Motor neuron (in vitro differentiated cells): ENCODE measurements at places on chromosomes 6 and 20. TPM values are rescaled to one million over a fixed set of nuclear protein-coding genes. Genes with fewer than 3 reads are reported as not detected.

TRPC4AP gene
- 65.1 and 71.7 TPM in 2 replicates for total RNA-seq

OR2H2 gene
- 0.50 and 0.55 TPM in 2 replicates for total RNA-seq

PDSS2 gene
- 12.0 and 12.3 TPM in 2 replicates for total RNA-seq

TP53TG5 gene
- total RNA-seq, result 1.5 and 2.6 TPM in 2 replicates

KHDC1L gene
- not detected in 2 replicates for total RNA-seq

RSPO4 gene
- 0.22 and 0.31 TPM in 2 replicates for total RNA-seq

PSORS1C2 gene
- 0.71 and 0.92 TPM in 2 replicates for total RNA-seq

MRPL2 gene
- 32.8 and 34.6 TPM in 2 replicates for total RNA-seq

GRCh38 chr20:41276317-41276751 lies 41.2 kb downstream of the ZHX3 start:
- ATAC-seq, result no peak

DNA sequence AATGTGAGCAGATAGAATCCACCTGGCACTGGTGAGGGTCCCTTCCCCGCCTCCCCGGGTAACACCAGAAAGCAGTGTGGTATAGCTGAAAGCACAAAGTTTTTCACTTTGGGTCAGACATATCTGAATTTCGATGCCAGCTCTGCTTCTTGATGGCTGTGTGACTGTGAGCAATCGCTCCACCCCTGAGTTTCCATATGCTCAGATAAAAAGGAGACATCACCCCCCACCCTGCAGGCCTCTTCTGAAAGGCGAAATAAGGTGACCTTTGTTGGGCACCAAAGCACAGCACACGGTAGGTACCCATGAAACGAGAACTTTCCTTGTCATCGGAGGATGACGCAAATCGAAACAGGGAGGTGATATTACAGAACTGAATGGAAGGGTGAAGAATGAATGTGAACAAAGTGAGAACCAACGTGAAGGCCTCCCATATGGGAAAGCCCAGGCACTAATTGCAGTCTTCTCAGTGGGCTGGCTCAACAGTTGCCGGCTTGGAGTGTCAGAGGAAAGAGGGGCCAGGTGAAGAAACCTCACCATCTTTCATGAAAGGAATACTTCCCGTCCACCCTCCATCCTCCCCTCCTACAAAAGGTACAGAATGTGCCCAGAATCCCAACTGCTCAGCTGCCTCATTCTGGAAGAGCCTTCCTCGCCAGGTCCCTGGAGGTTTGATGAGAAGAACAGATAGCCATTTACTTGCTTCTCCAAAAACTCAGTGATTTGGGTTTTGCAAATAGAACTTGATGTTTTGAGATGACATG lies 61.8 kb downstream of the NFATC2 start:
- ATAC-seq, result no peak

- peak; percentile 62 for ATAC-seq
Observed at GRCh38 chr6:124961777-124962638, at the start of gene RNF217. Gene RNF217 (plus strand): TSS chr6:124962437. CDS start chr6:124962545, 108 bp downstream.

DNA sequence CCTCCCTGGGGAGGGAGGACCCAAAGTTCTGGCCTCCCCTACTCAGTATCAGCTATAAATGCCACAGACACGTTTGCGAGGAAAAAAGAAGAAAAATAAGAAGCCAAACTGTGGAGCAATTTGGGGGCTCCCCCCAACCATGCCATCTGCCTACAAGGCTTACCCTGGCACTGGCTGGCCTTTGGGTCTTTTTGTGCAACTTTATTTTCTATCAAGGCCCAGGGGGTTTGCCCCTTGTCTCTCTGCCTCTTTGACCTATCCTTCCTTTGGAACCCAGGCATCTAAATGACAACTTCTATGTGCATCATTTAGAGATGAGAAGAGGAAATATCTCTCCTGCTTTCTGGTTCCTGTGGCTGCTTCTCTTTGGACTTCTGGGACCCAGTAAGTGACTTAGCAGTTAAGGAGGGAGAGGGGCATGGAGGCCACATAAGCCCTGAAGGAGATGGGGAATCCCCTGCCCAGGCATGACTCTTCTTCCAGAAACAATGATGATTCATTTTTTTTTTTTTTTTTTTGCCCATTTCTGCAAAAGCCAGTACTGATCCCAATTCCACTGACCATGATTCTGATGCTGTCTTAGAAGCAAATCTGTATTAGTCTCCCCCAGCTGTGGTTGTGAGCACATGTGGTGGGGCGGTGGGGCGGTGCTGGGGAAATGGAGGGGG lies at the start of gene MUC22:
Gene MUC22 (plus strand): TSS at position 82 of the 668 bp plus-strand sequence. CDS start 233 bp downstream, at position 315.
- ATAC-seq, result no peak

GRCh38 chr6:10434235-10434634 lies 19.4 kb upstream of the TFAP2A start:
- no peak for ATAC-seq

- ATAC-seq, result no peak
Observed at GRCh38 chr20:61308477-61308774, 56.4 kb downstream of the CDH4 start.

DNA sequence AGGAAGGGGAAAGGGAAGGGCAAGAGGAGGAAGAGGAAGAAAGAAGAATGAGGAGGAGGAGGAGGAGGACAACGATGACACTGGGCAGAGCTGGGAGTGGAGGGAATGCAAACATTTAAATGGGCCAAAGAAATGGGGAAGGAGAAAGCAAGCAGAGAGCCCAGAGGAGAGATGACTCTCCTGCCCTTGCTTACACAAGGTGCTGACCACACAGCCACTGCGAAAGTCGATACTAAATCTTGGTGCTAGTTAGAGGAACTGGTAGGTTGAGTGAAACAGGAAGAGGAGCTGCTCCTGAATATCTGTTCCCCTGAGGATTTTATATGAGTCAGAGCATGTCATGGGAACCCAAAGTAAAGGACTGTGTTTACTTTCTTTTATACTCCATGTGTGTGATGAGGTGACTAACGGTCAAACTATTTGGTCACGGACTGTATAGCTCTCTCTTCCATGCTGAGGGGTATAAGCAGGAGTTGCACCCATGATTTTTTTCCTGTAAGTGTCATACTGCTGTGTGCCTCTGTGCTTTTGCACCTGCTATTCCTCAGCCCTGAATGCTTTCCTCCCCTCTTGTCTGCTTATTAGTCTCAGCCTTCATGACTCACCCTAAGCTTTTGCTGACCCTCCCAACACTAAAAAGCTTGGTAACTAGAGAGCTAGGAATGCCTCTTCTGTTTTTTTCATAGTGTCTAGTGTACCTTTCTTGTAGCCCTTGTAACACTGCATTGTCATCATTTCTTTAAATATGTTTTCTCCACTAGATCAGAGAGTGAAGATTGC lies 9.5 kb upstream of the PAQR8 start:
- ATAC-seq, result peak; percentile 95

DNA sequence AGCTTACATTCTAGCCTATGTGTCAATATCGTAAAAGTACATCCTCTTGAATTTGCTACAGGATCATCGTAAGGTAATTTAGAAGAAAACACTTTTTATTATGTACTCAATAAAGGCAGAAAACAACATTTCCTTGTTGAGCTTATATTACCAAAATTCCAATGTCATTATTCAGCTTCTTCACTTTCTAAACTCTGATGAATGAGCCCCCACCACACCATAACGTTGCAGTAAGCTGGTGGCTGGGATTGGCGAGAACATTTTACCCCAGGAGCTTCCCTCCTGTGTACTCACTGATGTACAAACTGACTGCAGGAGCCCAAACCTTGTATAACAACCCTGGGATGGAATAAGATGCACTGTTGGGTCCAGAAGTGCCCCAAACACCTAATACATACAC lies 238.1 kb upstream of the MARCKS start:
- no peak for ATAC-seq

- no peak for ATAC-seq
Observed at GRCh38 chr6:166025149-166025898, 142.3 kb downstream of the TBXT start.

DNA sequence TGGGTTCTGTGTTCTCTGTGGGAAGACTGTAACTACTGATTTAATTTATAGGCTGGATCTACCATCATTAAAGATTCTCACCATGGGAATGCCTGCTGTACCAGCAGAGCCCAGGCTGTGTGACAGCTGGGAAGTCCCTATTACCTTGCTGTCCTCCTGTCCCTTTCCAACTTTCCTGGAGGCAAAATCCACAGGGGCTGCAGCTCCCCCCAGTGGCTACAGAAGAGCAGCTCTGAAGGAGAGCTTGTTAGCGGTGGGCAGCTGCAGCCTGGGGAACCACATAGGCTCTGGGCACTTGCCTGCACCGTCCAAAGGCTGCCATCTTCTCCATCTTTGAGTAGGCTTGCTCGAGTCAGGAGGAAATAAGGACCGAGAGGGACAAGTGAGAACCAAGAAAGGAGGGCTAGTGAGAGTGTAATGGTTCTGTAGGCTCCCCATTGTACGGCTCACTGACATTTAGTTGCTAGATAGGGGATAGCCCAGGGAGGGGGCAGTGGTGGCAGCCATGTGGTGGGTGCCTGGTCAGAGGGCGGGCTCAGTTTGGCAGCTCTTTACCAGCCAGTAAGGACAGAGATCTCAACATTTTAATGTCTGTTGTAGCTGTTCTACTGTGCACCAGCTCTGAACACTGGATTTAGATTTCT lies 155.1 kb upstream of the MLIP start:
- peak; percentile 99 for ATAC-seq

GRCh38 chr20:59040667-59041066 lies 1.9 kb downstream of the PRELID3B start:
- ATAC-seq, result no peak

GRCh38 chr6:163741743-163742363 lies 327.3 kb downstream of the QKI start:
- no peak for ATAC-seq

- no peak for ATAC-seq
Observed at GRCh38 chr6:31718265-31718664, 3.1 kb downstream of the LY6G6D start.

DNA sequence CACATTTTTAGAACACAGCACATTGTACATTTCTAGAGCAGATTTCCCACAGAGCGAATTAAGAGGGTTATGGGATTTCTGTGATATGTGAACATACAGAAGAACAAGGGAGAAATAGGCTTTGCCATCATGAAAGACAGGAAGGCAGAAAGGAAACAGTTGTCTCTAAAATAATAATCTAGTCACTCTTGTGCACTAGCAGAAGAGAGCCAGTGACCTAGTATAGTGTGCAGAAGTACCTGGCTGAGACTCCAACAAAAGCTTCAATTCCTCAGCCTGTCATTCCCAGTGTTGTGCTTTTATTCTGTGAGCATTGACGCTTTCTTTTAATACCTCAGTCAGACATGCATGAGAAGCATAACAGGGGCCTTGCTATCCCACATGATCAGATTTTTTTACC lies 17.8 kb upstream of the DCBLD1 start:
- no peak for ATAC-seq

GRCh38 chr20:36836591-36837269 lies 39.2 kb upstream of the TLDC2 start:
- ATAC-seq, result no peak

- ATAC-seq, result no peak
Observed at GRCh38 chr6:127497410-127497809, 21.7 kb downstream of the MTCL3 start.

DNA sequence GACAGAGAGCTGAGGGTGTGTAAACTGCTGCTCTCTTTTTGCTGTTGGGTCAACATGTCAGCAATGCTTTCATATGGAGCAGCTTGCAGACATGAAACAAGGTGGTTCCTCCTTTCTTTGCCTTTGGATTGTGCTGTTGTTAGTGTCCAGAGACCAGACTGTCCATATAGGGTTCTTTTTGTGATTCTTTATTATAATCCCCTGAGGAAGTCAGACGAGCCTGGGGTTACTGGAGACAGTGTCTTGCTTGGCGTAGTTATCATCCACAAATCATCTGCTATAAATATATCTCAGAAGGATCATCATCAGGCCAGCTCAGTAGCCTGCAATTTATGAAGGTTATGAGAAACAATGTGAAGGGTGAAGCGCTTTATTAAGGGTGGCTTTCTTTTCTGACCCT lies 2.3 kb upstream of the ADGRB3 start:
- ATAC-seq, result no peak

DNA sequence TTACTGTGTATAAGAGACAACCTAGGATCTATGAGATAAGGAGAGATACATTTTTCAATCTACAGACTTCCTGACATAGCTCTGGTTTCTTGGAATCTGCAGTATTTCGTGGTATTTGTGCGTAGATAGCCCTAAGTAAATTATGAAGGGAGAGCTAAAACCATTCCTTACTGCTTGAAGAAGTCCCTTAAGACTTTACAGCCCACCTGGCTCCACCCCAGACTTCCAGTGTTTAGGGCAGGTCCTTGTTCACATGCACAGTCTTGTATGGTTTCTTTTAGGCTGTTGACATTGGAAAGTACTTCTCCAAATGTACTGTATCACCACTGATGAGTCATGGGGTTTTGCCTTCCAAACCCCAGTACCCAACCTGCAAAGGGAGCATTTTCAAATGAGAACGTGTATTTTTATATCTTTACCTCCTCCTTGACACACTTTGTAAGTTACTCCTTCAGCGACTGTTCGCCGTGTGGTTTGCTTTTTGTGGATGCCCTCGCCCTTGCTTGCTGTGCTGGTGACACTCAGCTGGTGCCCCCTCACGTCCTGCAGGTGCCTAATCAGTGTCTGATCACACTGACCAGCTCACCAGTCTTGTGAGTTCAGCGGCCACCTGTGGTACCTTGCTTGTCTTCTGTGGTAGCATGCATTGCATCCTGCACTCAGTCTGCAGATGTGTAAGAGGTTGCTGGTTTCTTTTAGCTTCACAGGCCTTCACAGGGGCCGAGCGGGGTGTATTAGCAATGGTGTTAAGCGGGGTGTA lies 73.3 kb downstream of the IGF2R start:
- ATAC-seq, result no peak

DNA sequence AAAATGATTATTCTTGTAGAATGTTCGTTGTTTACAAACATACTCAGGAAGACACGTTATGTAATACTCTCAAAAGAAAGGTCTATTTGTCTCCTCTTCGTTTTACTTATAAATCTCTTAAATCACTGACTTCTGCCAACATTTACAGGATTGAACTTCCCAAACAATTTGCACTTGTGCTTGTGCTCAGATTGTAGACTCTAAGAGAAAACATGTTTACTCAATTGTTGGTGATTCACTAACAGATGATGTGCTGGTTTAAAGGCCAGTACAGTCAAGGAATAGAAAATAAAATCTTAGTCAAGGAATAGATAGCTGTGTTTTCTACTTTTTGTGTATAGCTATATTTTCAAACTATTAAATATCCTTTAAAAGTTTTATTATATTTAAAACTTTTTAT lies 172.8 kb downstream of the GJA1 start:
- ATAC-seq, result no peak

- ATAC-seq, result peak; percentile 9
Observed at GRCh38 chr6:52663120-52663935, 7.6 kb upstream of the TMEM14A start.

- ATAC-seq, result peak; percentile 70
Observed at GRCh38 chr6:4169028-4169789, 33.8 kb upstream of the ECI2 start.

- peak; percentile 62 for ATAC-seq
Observed at GRCh38 chr20:21237956-21238799, 65.0 kb upstream of the XRN2 start.
